Cerebellum (tissue), 4 donors: ENCODE measurements at places on chromosomes 5 and 9.
A peak's percentile ranks its signal among the peaks of the same experiment; 100 is the strongest.

DNA sequence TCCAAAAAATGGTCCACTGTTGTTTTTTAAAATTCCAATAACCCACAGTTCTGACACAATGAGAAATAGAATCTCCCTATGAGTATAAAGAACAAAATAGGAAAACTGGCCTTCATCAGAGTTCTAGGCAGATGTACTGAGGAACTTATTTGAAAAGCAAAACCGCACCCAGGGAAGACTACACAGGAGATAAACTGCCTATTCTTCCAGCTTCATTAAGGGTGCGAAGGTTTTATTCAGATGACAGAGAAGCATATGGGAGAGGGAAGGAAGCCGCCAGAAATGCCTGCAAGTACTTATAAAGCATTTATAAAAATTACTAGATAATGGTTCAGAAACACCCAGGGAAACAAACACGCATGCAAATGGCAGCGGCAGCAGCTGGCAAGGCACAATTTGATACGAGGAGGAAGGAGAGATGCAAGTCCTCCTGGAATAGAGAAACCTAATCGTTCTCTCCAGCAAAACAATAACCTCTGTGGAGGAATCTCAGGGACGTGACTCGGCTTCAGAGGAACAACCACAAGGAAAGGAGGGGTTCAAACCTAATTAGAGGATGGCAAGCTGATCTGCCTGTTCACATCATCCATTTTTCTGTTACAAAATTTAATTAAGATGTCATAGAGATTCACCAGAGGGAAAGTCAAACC lies 9.0 kb downstream of the TTLL11 start:
- no peak for DNase-seq

GRCh38 chr9:38096238-38096805 lies 27.3 kb upstream of the SHB start:
- no peak for DNase-seq

- DNase-seq, result peak; percentile 87
These were observed 1.3 kb upstream of the NFIB start for GRCh38 chr9:14314929-14315874.

- DNase-seq, result no peak
These were observed 285.6 kb downstream of the FANCC start for GRCh38 chr9:95031711-95032461.

GRCh38 chr9:114465906-114466900 lies 39.1 kb downstream of the WHRN start:
- DNase-seq, result no peak

- DNase-seq, result no peak
These were observed 77.1 kb upstream of the RETREG1 start for GRCh38 chr5:16693879-16694278.

DNA sequence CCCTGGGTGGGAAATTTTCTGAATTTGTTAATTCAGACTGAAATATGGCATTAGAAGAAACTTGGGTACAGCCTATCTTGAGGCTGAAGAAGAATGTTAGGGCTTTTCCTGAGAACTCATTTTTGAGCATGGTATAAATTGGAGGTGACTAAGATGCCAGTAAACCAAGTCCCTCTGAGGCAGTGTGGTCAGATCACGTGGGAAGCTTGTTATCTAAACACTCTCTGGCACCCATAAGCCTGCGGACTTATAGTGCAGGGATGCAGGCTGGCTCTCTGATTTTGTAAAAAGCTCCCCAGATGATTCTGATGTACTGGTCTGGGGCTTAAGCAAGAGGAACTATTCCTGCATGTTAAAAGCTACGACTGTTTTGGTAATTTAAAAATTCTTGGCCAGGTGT lies 34.3 kb downstream of the MTMR12 start:
- DNase-seq, result no peak

- DNase-seq, result no peak
These were observed 1.7 kb downstream of the SSBP2 start for GRCh38 chr5:81749192-81749560.

DNA sequence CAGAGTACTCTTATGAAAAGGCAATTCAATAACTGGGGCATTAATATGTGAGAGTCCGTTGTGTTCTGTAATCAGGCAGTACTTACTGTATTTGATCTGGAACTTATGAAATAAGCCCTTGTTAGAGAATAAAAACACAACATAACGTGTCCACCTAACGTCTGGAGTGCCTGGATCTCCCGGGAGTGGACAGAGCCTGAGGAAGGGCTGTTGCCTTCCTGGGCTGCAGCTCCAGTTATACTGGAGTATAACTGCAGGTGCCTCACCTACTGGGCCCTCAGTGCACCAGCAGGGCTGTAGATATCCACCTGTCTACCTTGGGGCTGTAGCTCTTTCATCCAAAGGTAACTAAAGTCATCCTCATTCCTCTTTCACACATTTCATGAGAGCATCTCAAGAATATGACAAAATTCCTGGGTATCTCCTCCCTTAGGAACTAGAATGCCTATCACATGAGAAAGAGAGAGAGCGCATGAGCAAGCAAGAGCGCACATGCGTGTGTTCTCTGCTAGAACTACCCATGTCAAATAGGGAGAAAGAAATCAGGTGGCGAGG lies 200.1 kb downstream of the GAPVD1 start:
- no peak for DNase-seq

DNA sequence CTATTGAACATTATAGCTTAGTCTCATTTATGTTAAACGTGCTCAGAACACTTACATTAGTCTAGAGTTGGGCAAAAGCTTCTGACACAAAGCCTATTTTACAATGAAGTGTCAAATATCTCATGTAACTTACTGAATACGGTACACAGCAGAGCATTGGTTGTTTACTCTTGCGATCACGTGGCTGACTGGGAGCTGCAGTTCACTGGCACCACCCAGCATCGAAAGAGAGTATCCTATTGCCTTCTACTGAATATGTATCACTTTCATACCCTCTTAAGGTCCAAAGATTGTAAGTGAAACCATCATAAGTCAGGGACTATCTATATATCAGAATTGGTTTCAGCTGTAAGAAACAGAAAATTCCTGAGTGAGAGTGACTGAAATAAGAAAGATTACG lies 42.6 kb upstream of the OSMR start:
- DNase-seq, result no peak

DNA sequence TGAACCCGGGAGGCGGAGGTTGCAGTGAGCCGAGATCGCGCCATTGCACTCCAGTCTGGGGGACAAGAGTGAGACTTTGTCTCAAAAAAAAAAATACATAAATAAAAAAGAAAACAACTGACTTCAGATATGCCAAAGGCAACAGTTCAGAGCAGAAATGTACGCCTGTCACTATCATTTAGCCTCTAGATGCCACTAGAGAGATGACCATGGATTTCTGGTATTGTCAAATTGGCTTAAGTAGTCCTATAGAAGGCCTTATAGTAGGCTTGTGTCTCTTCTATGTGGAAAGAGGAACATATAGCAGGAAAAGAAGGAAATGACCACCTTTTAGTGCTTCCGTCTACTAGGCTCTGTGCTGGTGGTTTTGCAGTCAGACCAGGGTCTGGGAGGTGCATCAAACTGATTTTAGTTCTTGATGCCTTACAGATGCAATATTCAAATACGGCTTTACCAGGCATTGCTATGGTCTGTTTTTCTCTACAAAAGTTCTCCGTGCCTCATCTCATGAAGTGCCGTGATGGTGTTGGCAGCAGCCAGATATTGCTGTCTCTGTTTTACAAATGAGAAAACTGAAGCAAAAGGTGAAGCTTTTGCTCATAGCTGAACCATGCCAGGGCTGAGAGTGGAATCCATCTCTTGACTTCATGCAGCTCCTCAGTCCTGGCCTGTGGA lies 17.2 kb downstream of the AGXT2 start:
- no peak for DNase-seq

GRCh38 chr9:134293611-134294152 lies 32.6 kb upstream of the RXRA start:
- DNase-seq, result no peak

DNA sequence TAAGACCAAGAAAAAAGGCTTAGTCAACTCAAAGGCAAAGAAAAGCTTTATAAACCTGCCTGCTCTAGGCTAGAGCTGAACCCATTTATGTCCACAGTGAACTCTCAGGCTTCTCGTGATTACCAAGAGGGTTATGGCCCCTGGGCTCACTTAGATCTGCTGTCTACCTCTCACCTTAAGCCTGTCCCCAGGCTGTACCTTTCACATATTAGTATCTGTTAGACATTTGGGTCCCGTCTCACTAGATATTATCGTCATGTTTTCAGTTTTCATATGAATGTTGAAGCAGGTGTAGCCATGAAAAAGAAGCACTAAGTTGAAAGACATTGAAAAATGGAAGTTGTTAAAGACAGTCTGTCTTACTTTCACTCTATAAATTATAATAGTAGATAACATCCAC lies 75.2 kb upstream of the COX7C start:
- no peak for DNase-seq

DNA sequence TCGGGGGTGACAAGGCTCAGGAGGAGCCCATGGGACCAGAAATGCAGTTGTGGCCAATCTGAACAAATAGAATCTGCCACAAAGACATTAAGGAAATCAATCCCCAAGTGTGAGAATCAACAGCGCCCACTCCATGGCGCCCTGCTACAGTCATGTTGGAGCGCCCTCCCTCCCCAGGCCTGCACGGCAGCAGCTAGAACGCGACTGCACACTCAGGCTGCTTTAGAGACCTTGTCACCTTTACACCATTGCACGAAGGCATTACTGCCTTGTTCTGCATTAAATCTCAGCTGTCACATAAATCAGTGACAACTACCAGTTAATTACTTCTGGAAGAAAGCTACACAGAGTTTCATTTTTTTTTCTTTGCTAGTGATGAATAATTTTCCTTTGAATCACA lies 98.7 kb upstream of the SPIN1 start:
- DNase-seq, result no peak

GRCh38 chr5:154997746-154998145 lies 15.8 kb upstream of the KIF4B start:
- DNase-seq, result no peak

DNA sequence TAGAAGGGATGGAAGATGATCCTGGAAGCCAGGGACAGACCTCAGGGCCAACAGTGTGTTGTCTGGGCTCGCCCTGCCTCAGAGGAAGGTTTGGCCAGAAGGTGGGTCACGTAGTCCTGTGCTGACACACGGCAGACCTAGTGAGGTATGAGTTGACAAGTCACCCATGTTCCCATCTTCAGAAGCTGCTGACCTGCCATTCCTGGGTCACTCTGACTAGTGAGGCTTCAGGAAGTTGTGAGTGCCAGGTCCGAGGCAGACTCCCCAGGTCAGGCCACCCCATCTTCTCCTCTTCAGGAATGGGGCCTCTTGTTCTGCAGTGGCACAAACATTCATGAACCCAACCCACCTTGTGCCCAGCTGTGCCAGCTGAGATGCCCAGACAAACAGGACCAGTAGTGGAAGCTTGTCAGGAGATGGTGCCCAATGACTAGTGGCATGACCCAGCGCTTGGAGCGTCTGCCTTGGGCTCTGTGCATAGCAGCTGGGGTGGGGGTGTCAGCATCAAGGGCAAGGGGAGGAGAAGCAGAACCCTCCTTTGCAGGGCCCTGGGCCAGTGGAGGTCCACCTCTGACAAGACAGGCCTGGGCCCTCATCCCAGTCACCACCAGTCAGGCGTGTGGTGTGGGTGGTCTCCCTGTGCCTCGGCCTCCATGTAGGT lies 16.8 kb upstream of the ANGPTL2 start:
- DNase-seq, result no peak

GRCh38 chr9:34719021-34719768 lies 9.3 kb upstream of the CCL21 start:
- DNase-seq, result no peak

DNA sequence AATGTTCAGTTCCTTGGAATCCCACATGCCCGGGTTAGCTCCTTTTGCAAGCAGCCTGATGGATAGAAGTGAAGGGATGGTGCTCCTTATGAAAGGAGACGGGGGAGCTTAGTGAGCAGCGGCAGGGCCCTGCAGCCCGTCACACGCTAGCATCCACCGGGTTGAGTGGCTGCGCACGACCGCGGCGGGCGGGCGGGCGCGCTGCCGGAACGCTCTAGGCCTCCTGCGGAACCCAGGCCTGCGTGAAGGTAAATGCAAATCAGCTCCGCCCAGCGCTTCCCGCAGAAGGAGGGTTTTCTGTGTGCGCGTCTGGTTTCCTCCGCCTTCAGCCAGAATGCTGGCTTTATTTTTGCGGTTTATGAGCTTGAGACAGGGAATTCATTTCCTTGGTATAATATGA lies 19.8 kb downstream of the IL12B start:
- DNase-seq, result peak; percentile 26

DNA sequence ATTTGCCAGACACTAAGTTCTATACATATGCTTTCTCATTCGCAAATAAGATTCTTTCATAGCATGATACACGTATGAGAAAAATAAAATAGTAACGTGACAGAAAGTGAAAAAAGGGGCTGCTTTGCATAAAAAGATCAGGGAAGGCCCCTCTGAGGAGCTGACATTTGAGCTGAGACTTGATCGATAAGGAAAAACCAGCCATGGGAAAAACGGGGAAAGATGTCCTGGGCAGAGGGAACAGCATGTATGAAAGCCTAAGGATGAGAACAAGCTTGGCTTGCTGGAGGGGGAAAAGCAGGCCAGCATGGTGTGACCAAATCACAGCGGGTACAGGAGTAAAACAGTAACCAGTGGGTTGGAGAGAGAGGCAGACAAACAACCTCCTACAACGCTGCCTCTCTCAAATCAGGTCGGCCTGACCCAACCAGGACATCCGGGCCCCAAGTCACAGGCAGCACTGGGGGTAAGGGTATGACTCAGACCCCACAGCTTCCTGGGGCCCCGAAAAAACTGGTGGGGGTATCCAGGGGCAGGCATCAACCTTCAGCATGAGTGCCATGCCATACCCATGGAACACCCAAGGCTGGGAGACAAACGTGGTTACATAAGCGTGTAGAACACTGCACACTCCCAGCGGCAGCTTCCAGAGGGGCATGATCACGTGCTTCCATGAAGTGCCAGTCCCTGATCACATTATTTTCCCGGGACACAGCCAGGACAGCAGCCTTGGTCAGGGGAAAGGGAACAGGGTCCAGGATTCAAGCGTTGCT lies 2.2 kb downstream of the TNIP1 start:
- DNase-seq, result no peak

DNA sequence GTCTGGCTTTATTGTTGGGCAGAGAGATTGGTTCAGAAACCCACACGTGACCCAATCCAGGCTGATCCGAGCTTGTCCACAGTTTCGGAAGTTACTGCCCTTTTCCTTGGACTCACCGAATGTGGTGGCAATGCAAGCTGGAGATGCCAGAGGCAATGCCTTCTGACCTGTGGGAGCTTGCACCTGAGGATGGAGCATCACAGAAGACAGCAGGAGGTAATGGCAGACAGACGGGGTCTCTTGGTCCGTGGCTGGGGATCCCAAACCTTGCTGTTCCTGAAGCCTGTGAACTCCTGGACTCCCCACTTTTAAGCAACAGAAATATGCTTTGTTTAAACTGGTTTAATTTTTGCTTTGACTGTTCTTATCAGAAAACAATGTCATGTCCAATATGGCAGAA lies 265.2 kb upstream of the IRX1 start:
- no peak for DNase-seq

- DNase-seq, result peak; percentile 13
These were observed at the start of gene TNFAIP8 for GRCh38 chr5:119355685-119356611. TNFAIP8 (plus strand) TSS chr5:119356019; CDS start chr5:119356091, 72 bp downstream.
